GM19239 (cell line): ENCODE measurements at places on chromosomes 5 and 9.

DNA sequence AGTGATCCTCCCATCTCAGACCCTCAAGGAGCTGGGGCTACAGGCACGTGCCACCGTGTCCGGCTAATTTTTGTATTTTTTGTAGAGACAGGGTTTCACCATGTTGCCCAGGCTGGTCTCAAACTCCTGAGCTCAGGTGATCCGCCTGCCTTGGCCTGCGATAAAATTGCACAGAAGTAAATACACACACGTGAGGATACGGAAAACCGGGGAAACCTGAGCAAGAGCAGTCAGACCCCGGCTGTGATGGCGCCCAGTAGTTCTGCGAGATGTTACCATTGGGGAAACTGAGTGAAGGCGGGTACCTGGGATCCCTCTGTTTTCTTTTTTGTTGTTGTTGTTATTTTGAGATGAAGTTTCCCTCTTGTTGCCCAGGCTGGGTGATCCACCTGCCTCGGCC is 114.9 kb downstream of the C9orf50 start:
- no peak for DNase-seq

GRCh38 chr9:22401671-22402070 is 45.0 kb upstream of the DMRTA1 start:
- no peak for DNase-seq

DNA sequence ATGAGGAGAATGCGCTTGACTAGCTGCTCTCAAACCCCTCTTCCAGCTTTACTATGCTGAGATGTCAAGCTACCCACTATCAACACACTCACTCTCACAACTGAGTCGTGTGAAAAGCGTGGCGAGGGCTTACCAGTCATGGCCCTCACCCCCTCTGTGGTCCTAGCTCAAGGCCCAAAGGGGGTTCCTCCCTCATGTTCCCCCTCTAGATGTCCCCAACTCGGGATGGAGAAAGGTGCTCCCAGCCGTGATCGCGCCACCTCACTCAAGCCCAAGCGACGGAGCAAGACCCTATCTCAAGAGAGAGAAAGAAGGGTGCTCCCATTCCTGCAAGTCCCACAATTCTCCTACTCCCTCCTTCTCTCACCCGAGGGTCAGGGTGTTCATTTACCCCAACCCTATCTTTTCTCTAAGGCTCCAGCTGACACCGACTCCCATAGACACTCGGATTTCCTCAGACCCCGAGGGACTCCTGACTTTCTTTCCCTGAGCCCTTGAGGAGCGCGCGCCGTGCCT is 559 bp downstream of the SLC38A9 start:
- DNase-seq = no peak

DNA sequence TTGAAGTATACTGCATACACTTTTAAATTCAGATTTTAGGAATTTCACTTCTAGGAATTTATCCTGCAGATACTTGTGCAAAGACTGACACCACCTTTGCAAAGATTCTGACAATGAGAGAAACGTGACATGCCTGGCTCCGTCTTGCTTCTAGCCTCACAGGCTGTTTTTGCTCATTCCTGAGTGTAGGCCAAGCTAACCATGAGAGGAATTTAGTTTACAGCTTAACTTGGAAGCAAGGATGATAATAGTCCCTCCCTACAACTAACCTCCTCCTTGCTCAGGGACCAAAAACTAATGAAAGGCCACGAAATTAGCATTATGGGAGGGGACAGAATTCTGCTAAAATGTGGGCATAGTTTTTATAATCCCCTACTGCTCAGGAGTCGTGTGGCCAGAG is 31.1 kb downstream of the C5orf22 start:
- DNase-seq = no peak

GRCh38 chr9:98775831-98776441 is 20.4 kb downstream of the ANKS6 start:
- DNase-seq = peak; percentile 63

GRCh38 chr5:16051246-16051755 is 128.3 kb downstream of the MARCHF11 start:
- no peak for DNase-seq

- no peak for DNase-seq
These were observed 55.5 kb downstream of the APC start for GRCh38 chr5:112793201-112793600.

DNA sequence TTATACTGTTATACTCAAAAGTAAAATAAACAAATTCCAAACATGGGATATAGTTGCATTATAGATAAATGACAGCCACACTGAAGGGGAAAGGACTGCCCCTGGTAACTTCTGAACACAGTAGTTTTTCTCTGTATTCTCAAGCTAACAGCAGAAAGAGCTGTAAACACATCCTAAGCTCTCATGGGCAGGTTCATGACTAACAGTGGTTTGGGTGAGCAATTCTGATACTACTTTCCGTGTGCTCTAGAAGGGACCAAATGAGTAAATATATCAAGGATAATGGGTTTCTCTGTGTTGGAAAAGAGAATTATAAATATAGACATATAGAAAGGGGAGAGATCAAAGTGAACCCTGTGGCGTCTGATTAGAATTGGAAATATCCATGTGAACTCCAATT is 2.2 kb upstream of the LCN6 start:
- no peak for DNase-seq

GRCh38 chr5:177330991-177331842 is 19.5 kb upstream of the MXD3 start:
- no peak for DNase-seq

DNA sequence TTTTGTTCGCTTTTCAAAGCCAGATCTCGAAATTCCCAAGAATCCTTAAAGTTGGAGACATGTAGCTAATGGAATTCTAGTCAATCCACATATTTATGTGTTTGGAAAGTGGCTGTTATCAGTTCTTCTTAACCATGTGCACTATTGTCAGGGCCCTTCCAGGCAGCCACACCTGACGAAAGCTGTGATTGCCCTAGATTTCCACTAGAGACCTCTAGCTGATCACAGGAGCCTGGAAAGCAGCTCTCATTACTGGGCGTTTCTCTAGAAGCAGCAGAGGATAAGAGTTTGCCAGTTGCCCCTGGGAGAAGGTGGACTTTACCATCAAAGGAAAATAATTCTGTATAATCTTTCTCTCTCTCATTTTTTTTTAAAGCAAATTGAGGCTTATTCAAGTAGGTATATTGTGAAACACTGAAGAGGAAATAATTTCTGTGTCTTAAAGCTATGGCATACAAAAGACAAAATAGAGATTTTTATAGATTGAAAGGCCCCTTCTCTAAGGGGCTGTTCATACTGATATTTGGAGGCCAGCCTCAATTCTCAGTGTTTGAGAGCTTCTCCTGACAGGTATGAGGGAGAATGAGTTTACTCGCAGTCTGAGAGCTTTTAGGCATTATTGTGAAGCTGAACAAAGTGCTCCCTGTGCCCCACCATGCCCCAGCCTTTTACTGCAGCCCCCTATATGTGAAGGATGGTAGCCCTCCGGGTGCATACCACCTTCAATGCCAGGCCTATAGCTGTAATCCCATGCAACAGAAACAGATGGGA is 405.4 kb upstream of the ACTBL2 start:
- DNase-seq = no peak

DNA sequence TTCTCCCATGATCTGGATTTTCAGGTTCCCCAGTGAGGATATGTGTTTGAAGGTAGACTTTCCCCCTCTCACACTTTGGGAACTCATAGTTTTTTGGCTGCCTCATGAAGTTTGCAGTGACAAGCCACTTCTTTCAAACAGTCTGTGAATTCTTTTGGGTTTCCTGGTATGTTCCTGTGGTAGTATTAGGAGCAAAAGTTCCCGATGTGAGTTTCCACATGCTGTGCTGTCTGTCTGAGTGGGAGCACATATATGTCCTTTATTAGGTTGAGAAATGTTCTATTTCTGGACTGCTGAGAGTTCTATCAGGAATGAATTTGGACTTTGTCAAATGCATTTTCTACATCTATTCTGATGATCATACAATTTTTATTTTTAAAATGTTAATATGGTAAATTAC is 273.2 kb upstream of the TARS1 start:
- no peak for DNase-seq

GRCh38 chr9:75858497-75859092 is 31.9 kb upstream of the PCSK5 start:
- no peak for DNase-seq

DNA sequence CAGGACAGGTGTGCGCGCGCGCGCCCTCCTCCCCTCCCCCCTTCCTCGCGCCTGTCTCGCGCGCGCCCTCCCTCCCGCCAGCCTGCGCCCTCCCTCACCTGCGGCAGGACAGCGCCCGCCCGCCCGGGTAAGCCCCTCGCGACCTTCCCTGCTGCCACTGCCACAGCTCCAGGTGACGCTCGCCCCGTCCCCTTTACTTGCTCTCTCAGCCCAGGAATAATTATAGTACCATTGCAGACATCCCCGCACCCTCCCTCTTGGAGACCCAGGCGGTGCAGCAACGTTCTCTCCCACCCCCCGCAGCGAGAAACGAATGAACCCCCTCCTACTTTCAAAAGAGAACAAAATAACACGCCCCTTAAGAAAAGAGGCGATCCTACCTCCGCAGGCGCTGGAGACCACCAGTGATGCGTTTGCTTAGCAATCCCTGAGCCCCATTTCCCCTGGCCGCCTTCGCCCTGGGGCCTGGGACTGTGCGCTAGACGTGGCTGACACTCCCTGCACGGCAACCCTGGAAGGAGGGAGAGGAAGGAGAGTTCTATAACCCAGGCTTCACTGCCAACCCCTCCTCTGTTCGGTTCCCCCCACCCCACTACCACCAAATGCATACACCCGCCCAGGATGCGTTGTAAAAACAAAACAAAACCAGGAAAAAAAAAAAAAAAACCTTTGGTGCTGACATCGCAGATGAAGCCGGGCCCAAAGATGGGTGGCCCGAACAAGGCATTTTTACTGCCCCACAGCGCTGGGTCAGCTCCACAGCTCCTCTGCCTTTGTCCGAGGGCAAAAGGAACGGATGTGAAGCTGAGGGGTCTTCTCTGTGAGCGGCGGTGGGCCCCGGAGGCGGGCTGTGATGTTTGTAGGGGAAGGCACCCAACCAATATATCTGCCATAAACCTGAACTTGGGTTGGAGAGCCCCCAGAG is 5.6 kb upstream of the PURA start:
- no peak for DNase-seq

GRCh38 chr9:73548201-73548600 is 396.5 kb downstream of the ANXA1 start:
- no peak for DNase-seq

- DNase-seq = no peak
These were observed 55.3 kb downstream of the SMIM23 start for GRCh38 chr5:171840711-171841522.
